Activated CD4-positive, alpha-beta T cell treated with anti-CD3 and anti-CD28 coated beads, Interleukin-2, amount 50 U/mL, for 16 hours (primary cell): ENCODE measurements at places on chromosomes 12 and 14.

GRCh38 chr14:33835677-33836076 lies 115.2 kb downstream of the EGLN3 start:
- DNase-seq = no peak

DNA sequence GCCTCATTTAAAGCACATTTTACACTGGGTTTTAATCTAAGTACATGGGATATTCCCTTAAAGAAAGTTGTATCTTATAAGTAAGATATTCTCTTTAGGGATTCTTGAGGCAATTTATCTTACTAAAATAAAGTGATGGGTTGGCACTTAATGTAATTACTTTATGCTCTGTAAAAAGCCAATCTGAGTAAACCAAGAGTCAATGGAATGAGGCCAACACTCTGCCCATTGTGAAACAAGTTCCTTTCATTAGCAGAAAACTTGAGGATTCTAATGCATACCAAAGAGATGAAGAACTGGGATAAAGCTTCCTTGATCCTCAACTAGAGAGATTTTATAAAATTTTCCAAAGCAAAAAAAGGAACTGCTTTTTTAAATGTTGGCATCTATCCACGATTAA lies 121.2 kb downstream of the METTL25 start:
- DNase-seq = no peak

DNA sequence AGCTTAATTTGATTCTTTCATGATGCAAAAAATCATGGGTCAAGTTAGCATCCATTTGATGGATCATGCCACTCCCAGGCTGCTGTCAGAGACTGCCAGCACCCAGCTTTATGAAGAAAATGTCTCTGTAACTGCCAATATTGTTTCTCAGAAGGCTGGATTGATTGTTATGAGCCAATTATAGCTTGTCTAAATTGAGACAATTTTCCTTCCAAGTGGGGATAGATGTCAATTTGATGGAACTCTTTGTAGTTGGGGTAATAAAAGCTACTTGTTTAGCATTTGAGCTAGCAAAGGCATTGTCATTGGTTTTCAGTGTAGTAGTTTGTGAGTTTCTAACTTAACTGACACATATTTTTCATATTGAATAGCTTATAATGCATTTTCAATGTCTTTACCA lies 82.1 kb upstream of the DACT1 start:
- no peak for DNase-seq

DNA sequence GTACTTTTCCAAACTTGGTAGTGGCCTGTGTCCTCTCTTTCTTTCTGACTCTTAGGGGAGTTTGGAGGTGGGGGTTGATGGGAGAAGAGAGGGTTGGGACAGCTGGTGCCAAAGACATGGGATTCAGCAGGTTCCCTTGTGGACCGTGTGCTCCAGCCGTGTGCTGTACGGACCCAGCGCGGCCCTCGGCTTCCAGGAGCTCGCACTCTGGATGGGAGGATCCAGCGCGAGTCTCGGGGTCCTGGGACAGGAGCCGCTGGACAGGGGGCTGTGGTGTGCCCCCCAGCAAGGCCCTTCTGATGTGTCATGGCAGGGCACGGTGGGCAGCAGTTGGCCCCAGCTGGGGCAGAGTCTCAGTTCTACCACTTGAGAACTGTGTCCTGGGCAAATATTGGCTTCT lies 45.0 kb upstream of the TSPAN9 start:
- no peak for DNase-seq

- no peak for DNase-seq
Observed at GRCh38 chr12:1826867-1827705, 6.7 kb downstream of the LRTM2 start.

DNA sequence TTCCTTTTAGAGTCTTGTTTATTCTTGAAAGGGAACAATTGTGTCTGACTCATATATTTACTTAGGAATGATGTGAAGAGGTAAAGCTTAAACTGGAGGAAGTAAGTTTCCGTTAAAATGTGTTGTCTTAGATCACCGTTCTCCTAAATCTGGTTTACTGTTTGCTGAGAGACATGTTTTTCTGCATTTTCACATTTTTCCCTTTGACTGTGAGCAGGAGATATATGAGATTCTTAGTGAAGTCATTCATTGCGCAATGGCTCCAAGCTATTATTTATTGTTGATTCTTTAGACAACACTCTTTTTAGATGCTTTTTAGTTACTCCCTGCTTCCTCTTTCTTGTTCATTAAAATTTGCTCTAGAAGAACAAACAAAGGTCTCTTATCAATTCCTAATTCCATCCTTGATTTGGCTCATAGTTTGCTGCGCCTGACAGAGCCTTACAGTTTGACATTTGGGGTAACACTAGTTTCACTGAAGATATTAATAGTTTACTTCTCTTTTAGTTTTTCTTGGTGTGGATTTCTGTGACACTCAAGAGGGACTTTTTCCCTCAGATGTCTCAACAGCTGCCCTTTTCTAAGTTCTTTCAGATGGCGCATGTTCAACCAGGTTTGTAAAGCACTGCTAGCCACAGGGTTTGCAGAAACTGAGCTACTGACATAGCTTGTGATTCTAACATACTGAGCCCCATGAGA lies 11.4 kb downstream of the CLECL1 start:
- no peak for DNase-seq

DNA sequence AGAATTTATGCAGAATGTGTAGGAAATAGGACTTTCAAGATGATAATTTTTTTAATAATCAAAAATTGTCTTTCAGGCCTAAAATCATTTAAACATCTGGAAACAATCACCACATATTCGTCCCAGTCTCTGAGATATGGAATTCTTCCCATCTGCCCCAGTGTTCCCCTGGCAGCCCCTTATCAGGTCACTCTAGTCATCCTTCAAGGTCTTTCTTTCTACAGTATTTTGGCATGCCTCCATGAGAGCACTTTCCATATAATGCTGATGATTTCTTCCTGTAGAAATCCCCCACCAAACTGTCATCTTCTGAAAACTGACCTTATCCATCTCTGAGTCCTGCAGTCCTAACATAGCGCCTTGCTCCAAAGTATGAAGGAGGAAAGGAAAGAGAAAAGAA lies 422.1 kb downstream of the RPS29 start:
- DNase-seq = no peak

GRCh38 chr12:120984351-120984898 lies 6.1 kb downstream of the HNF1A start:
- DNase-seq = no peak

DNA sequence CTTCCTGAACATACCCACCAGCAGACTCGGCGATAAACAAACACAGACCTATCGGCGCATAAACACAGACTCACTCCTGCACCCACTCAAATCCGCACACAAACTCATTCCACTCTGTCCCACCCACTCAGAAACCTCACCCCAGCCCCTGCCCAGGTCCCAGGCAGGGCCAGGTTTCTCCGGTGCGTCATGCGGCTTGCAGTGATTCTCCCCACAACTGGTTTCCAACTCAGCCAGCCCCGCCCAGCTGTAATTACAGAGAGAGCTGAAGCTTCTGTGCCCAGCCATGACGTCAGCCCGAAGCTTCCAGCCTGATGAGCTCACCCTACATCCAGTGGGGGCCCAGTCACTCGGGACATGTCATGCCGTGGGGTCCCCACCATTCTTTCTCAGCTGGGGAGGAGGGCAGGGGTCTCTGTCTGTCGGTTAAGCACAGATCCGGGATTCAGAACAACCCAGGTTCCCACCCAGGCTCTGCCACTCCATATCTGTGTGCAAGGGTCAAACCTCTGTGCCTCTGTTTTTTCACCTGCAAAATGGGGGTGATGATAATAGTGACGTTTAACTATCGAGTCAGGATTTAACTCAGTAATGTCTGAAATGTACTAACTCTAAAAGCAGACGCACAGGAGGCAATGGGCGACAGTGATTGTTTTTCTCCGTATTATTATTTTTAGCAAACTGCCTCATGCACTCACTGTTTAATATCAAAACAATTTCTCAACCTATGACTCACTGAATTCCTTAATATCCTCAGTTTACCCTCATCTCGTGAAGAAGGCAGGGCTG lies 2.3 kb upstream of the HSPB8 start:
- DNase-seq = no peak

DNA sequence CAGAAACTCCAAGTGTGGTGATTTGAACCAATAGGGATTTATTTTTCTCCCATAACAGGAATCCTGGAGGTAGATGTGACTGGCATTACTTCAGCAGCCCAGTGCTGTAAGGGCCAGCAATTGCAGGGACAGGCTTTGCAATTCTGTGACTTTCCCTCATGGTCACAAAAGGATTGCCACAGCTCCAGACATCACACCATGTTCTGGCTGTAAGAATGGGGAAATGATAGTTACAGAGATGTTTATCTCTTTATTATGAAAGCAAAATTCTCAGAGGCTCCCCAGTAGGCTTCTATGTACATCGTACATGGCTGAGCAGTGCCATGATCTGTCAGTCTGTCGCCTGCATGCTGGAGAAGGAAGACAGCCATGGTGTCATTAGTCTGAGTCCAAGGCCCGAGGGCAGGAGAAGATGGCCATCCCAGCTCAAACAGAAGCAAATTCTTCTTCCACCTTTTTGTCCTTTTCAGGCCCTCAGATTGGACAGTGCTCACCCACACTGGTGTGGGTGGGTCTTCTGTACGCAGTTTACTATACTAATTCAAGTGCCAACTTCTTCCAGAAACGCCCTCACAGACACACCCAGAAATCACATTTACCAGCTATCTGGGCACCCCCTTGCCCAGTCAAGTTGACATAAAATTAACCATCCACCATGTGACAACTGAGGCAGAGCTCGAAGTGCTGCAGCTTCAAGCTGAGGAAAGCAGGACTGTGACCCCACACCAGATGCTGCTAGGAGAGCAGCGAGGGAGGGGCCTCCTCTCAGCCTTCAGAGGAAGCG lies 17.2 kb downstream of the ZBTB42 start:
- DNase-seq = no peak

DNA sequence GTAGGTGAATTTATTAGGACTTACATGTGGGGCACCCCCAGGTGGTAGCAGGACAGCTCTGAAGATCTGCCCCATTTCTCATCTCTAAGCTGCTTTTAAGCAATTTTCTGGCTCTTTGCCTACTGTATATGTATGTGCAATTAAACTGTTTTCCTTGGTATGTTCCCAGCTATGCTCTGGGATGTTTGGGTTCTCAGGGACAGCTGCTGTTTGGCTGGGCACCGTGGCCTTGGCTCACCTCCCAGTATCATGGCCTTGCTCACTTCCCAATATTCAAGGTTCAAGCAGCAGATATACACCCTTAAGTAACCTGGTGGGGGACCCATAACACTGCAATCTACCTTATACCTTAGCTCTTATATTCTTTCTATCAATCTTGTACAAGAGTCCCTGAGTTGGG lies 53.7 kb upstream of the KITLG start:
- DNase-seq = no peak

- no peak for DNase-seq
Observed at GRCh38 chr12:80714055-80714454, 2.7 kb upstream of the MYF5 start.

GRCh38 chr14:106883218-106883692 lies 1356.9 kb downstream of the TMEM121 start:
- DNase-seq = peak; percentile 54

DNA sequence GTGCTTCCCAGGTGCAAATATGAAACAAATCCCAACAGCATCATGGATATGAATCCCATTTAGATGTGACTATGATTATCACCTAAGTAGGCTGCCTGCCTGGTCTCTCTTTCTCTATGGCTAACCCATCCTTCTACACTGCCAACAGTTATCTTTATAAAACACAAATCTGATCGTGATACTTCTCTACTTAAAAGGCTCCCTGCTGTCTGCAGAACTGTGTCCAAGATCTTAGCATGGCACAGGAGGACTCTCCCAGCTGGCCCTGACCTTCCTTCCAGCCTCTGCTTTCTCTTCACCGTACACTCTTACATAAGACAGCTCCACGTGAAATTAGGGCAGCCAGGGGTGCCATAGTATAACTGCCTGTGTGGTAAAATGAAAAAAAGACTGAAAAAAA lies 3.5 kb upstream of the SRGAP1 start:
- DNase-seq = no peak

DNA sequence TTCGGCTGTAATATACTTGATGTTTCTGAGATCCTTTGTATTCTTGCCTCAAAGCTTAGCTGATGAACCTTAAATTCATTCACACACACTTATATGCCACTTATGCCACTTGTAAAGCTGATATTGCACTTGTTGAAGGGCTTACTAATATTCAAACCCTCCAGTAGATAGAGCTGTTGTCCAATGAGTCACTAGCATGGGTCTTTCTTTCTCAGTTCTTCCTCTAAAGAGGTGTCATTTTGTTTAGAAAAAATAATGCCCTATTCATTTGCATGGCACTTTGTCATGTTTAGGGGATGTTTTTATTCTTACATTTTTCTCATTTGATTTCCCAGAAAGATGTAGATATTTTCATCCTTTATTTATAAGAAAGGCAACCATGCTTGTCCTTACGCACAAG lies 56.4 kb downstream of the MON2 start:
- DNase-seq = peak; percentile 36

GRCh38 chr12:53131844-53132243 lies 28.6 kb downstream of the SOAT2 start:
- no peak for DNase-seq

DNA sequence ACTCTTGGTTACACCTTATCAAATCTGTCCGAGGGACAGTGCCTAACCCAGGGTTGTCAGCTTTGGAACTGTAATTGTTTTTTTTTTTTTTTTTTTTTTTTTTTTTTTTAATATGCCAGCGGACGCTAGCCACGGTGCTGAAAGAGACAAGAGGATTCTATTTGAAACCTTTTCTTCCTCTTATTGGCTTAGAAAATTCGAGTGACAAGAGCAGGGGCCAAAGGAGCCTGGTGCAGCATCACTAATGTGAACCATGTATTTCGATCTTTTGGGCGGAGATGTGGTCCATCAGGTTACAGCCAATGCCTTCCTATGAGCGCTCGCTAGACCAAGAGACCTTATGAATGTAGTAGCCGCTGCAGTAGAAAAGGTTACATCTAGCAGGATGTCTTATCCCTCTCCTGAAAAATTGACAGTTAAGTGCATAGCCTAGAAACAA lies 922 bp downstream of the PTPRR start:
- no peak for DNase-seq

GRCh38 chr12:64184216-64184615 lies 37.9 kb downstream of the KICS2 start:
- DNase-seq = no peak

GRCh38 chr14:91985521-91986255 lies 38.2 kb upstream of the FBLN5 start:
- DNase-seq = no peak

DNA sequence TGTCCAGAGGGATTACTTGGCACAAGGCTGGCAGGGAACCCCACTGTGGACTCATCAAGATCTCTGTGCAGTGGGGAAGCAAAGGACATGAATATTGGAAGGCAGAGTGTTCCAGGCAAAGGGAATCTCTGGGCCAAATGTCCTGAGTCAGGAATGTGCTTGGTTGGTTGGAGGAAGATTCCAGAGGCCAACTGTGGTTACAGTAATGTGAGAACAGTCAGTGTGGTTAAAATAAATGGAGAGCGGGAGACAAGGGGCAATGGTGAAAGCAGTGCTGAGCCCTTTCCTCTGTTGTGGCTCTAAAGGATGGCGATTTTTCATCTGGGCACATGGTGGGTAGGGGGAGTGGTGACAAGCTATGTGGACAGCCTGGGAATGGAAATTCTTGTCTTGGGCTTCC lies 948.2 kb downstream of the BCL11B start:
- no peak for DNase-seq

DNA sequence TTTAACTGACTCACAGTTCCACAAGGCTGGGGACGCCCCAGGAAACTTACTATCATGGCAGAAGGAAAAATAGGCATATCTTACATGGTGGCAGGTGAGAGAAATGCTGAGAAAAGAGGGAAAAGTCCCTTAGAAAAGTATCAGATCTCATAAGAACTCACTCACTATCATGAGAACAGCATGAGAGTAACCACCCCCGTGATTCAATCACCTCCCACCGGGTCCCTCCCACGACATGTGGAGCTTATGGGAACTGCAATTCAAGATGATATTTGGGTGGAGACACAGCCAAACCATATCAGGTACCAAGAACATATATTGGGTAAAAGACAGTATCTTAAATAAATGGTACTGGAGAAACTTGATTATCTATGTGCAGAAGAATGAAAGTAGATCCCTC lies 100.3 kb upstream of the FAR2 start:
- no peak for DNase-seq
